KG1 (cell line): ENCODE measurements at places on chromosomes 7 and 10.

DNA sequence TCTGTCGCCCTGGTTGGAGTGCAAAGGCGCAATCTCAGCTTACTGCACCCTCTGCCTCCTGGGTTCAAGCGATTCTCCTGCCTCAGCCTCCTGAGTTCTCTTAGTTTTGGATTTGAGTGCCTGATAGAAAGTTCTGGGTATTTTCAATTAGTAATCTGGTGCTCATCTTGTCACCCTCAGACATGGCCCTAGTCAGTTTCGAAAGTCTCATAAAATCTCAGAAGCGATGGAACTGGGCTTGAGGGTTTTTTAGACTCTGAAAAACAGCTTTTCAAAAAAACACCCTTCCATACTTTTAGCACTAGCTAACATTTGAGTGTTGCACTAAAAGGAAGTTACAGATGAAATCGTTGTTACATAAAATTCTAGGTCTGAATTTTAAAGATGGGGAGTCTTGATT is 9.4 kb upstream of the PIP4K2A start:
- no peak for DNase-seq

- DNase-seq = no peak
These were observed 17.3 kb downstream of the BAG3 start for GRCh38 chr10:119668461-119668860.

DNA sequence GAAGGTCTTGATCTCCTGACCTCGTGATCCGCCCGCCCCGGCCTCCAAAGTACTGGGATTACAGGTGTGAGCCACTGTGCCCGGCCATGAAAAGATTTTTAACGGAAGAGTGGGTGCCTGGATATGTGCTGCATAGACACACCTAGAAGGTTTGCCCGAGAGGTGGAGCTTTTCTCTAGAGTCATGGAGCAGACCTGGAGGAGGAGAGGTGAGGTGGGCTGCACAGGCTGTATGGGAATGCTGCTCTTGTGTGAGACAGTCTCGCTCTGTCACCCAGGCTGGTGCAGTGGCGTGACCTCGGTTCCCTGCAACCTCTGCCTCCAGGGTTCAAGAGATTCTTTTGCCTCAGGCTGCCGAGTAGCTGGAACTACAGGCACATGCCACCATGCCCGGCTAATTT is 103.3 kb downstream of the ACTR3B start:
- no peak for DNase-seq

GRCh38 chr7:63029207-63029522 is 969.5 kb upstream of the ZNF722 start:
- DNase-seq = no peak
